Activated T-helper 1 cell treated with anti-CD3 and anti-CD28 coated beads, Interleukin-2, amount 50 U/mL, for 16 hours (primary cell): ENCODE measurements at places on chromosomes 16 and 17.

- no peak for DNase-seq
Measured at GRCh38 chr16:12090151-12090530, 113.6 kb downstream of the SNX29 start.

GRCh38 chr17:69018687-69019086, 42.0 kb downstream of the ABCA9 start:
- no peak for DNase-seq

DNA sequence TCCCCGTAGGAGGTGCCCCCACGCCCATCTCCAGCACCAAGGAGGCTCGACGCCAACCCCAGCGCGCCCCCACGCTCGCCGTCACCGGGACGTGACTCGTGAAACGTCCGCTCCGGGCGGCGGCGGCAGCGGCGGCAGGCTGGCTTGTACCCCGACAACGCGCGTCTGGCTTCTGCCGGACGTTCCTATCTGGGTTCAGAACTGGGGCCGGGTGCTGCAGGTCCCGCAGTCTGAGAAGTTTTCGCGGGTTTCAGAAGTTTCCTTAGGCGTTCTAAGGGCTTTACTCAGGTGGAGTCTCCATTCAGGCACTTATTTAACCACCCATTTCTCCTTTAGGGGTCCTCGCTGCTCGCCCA, 672 bp upstream of the ALKBH5 start:
- DNase-seq: peak; percentile 63

DNA sequence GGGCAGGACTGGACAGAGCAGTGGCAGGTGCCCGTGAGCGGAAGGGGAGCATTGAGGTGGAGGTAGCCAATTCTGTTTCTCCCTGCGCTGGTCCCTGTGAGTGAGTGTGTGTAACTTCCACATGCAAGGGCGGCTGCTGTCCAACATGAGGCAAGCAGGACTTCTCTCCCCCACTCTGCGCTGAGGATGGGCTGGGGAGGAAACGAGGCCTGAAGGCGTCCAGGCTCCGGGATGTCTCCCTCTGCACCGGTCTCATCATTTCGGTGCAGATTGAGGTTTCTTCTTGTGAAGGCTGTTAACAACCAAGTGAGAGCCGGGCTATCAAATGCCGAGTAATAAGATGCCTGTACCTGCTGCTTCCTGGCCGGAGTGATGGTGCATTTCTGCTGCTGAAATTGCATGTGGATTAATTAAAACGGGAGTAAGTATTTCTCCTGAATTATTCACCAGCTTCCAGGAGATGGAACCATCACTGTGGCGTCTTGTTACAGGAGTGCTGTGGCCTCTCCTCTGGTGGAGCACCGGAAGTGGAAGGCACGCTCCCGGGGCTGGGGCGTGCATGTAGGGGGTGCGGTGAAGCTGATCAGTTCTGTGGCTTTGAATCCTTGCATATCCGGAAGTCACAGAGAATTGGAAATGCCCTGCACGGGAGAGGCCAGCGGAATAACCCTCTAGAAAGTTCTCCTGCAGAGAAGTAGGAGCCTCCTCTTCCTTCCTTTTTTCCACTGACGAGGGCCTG, 41.7 kb upstream of the MGAT5B start:
- no peak for DNase-seq

DNA sequence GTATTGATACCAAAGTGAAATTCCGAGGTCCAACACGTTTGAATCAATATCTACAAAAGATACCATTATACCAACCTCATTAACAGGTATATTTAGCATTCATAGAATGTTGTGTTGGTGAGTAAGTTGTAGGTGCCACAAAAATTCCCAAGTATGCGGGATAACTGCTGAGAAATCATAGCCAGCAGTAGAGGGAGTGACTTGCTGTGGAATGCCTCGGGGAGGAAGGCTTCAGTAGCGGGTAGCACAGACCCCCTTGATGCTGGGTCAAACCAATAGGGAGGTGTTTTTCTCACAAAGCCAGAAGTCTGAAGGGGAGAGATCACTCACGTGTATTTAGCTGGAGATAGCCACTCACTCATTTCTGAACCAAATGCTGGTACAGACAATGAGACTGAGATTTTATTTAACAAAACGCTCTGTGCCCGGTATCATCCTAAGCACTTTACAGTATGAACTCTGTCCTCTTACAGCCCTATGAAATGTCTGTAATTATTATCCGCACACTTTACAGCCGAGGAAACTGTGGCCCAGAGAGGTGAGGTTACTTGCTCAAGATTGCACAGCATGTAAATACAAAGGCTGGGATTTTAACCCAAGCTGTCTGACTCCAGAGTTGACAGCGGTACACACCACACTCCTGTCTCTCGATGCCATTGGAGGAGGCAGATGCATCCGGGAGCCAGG, 23.1 kb downstream of the HSBP1 start:
- no peak for DNase-seq

DNA sequence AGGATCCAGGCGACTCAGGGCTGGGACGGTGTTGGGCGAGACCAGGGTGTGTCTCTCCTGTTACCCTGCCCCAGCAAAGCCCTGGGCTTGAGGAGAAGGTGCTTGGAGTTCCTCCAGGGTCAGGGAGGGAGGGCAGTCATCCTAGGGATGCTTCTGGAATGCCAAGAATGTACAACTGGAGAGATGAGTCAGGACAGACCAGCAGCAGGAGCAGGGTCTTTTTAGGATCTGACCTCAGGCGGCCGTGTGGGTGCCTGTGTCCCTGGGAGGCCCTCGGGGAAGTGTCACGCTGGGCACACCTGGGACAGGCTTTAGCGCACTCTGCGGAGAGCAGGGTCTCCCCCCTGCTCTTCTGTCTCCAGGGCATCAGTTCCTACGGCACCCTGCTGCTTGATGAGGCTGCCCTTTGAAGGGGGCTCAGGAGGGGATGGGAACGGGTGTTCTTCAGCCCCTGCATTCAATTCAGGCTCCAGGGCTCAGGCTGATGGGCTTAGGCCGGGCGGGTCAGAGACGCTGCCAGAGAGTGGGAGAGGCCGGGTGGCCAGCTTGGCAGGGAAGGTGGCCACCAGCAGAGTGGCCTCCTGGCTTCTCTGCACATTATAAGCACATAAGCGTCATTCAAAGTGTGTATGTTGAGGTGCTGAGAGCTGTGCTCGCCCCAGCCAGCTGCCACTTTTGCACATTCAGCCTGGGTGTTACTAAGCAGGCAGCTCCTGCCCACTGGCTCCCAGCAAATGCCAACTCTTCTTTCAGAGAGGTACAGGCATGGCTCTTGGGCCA, 8.4 kb upstream of the MTSS2 start:
- no peak for DNase-seq

DNA sequence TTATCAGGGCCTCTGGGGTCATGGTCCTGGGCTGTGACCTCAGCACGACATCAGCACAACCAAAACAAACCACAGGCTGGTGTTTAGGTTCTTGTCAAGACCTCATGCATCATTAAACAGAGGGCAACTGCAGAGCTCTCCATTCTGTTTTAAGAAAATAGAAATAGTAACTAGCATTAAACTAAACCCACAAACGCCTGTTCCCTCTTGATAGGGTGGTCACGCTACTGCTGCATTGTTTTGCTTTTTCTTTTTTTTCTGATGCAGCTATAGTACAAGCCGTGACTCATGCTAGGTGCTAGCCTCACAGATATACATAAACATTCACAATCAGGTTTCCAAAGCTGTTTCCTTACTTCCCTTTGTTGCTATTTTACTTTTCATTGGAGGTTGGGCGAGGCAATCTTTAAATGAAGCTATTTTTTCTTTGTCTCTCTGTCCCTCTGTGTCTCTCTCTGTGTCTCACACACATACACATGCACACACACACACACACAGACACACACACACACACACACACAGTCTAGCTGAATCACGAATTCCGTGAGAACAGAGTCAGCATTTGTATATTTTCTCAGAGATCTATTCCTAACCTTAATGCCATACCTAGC, 310.3 kb downstream of the CDH13 start:
- no peak for DNase-seq

GRCh38 chr17:67671493-67671892, 46.2 kb upstream of the NOL11 start:
- no peak for DNase-seq

DNA sequence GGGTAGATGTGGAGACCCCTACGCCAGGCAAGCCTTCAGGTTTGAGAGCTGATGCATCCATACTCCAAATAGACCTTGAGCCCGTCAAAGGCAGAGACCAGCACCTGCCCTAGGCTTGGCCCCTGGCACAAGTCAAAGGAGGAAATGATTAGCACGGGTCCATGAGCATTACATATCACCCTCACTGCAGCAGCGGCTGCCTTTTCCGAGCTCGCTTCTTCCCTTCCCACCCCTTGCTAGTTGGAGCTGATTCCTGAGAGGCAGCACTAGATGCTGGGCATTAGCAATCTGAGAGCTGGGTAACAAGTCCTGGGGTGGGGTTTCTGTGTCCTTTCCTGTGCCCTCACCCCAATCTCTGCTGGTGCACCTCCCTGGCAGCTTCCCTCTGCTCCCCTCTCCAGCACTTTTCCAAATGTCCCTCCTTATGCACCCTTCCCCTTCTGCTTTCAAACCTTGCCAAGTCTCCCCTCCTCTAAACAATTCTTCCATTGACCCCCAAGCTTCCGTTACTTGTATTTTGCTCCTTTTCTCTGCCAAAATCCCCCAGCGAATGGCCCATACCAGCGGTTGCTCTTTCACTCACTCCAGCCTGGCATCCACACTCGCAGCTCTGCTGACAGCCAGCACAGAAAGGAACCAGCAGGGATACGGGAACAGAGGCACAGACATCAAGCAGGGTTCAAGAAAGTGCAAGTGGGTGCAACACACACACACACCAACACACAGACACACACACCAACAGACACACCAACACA, 3.0 kb downstream of the CDRT4 start:
- no peak for DNase-seq

- DNase-seq: no peak
Measured at GRCh38 chr17:18105027-18105426, 3.5 kb upstream of the MYO15A start.

- no peak for DNase-seq
Measured at GRCh38 chr16:6641091-6641490, 691.6 kb upstream of the RBFOX1 start.

GRCh38 chr17:45357364-45357997, 40.7 kb upstream of the MAP3K14 start:
- no peak for DNase-seq

DNA sequence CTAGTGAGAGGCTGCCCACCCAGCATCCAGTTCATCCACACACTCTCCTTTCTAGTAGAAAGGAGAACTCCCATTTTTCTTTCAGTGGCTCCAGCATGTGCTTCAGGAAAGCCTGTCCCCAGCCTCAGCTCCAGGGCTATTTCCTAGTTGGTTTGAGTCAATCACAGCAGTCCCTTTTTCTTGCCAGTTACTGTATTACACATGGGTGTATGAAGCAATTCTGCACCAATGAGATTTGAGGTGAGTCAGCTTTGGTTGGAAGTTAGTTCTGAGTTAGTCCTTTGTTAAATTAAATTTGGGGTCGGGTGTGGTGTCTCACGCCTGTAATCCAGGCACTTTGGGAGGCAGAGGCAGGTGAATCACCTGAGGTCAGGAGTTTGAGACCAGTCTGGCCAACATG, 24.8 kb downstream of the RAD51D start:
- DNase-seq: no peak

- DNase-seq: no peak
Measured at GRCh38 chr16:28604186-28604565, 5.7 kb downstream of the SULT1A1 start.

GRCh38 chr17:72518753-72519597, 398.2 kb downstream of the SOX9 start:
- no peak for DNase-seq

GRCh38 chr17:10018461-10018891, 113.4 kb upstream of the RCVRN start:
- DNase-seq: no peak

- no peak for DNase-seq
Measured at GRCh38 chr16:980595-980854, 1.0 kb upstream of the SOX8 start.

- no peak for DNase-seq
Measured at GRCh38 chr17:49121696-49122292, 10.8 kb upstream of the B4GALNT2 start.

- DNase-seq: no peak
Measured at GRCh38 chr16:13436641-13437412, 483.1 kb upstream of the ERCC4 start.

DNA sequence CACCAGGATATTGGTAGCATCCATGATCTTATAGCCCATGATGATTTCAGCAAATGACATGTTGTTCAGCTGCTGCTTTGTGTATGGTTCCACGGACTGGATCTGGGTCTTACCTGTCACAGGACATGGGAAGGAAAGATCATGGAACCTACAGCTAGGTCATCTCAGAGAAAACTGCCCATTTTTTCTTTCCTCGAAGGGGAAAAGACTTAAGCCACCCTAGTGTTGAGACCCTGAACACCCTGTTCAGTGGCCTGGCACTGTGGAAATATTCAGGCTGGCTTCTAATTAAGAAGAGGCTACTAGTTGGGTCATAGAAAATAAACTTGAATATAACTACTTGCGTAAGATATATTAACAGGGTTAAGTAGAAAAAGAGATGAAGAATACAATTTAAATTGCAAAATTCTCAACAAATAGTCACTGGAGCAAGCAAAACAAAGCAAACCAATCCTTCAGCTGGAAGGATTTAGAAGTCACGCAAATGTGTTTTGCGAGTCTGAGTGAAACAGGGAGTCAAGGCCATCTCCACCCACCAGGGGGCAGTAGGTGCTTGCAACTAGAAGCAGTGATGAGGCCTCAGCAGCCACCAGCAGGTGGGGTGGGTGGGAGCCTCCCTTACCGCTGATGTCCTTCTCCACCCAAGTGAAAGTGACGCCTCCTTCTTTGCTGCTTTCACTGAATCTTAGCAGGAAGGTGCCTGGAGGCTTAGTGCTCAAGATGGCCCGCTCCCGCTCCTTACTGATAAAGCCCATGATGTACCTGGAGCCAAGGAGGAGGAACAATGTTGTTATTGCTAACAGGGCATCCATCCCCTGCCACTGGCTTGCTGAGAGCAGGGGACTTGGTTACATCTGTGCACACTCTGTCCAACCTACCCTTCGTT, 34.3 kb downstream of the STAT5A start:
- peak; percentile 87 for DNase-seq

DNA sequence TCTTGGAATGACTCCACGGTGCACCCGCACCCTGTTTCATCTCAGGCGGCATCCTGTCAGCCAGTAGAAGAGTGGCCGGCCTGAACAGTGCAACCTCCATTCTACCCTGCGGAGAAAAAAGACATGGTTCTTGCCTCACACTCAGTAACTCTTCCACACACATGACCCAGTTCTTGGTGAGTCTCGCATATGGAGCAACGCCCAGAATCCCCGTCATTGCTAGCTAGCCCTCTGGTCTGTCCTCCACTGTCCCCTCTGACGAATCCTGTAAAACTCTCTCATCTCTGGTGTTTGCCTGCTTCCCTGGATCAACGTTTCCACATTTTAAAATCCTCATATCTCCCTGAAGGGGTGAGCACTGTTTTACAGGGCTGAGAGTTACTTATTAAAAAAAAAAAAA, 4.2 kb upstream of the RDM1 start:
- DNase-seq: no peak

GRCh38 chr16:66858740-66859396, 14.7 kb downstream of the CA7 start:
- DNase-seq: no peak

DNA sequence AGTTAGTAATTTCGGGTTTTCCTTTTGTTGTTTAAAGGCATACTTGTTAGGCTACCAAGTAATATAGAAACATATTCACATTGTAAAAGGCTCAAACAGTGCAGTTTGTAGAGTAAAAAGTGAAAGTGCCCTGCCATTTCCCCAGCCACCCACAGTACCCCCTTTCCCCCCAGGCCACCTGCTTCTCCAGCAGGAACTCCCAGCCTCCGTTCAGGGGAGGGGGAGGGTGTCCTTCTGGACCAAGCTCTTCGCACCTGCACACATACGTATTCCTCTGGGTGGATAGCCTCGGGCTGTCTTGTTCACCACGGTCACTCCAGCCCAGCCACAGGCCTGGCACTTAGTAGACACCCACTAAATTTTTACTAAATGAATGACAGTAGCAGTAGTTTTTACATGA, 144.5 kb downstream of the CLEC16A start:
- no peak for DNase-seq
